Endothelial cell of umbilical vein (primary cell): ENCODE measurements at places on chromosomes 4 and X. TPM values are rescaled to one million over a fixed set of nuclear protein-coding genes. Genes with fewer than 3 reads are reported as not detected.

DNA sequence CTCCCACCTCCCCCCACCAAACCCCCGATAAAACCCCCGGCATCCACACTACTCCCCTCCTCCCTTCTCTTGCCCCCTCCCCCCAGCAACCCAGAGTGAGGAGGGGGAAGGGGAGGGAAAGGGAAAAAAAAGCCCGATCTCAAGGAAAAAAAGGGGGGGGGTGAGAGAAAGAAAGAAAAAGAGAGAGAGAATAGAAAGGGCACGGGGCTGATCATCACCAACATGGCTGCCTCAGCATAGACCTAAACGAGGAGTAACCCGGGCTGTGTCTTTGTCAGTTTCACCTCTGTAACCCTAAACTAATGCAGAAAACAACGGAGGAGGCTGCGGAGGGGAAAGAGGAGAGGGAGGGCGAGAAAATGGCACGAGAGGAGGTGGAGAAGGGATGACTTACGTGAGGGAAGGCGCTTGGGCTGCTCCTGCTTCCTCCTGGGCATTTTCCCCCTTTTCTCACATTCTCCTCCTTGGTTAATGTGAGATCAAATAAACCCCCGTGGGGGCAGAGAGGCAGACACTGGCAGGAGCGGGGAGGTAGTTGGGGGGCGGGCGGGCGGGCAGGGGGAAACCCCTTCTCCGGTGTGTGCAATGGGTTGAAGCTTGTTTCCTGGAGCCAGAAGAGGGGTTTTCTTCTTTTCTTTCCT, 532 bp downstream of the ZNF827 start:
- peak; percentile 51 for DNase-seq

- no peak for DNase-seq
Observed at GRCh38 chr4:57184378-57185029, 74.3 kb upstream of the IGFBP7 start.

GRCh38 chr4:143421609-143422008, 84.9 kb downstream of the GAB1 start:
- no peak for DNase-seq

DNA sequence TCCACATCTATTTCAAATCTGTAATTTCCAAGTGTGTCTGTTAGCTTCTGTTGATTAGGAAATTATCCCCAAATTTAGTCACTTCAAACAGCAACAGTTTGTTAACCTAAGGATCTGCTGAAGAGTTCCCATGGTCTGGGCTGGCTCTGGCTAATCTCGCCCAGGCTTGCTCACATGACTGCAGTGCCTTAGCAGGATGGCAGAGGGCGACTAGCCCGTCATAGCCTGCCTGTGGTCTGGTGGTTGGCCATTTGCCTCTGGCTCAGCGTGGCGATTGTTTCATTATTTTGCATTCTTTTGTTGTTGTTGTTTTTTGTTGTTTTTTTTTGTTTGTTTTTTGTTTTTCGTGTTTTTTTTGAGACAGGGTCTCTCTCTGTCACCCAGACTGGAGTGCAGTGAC, 264.0 kb downstream of the TRIML1 start:
- DNase-seq = no peak

GRCh38 chr4:122658818-122659295, 38.0 kb upstream of the IL21 start:
- DNase-seq = no peak

GRCh38 chr4:165537028-165537648, 158.3 kb downstream of the CPE start:
- DNase-seq = peak; percentile 83

Gene GPC3
- polyA plus RNA-seq = not detected in 2 replicates

DNA sequence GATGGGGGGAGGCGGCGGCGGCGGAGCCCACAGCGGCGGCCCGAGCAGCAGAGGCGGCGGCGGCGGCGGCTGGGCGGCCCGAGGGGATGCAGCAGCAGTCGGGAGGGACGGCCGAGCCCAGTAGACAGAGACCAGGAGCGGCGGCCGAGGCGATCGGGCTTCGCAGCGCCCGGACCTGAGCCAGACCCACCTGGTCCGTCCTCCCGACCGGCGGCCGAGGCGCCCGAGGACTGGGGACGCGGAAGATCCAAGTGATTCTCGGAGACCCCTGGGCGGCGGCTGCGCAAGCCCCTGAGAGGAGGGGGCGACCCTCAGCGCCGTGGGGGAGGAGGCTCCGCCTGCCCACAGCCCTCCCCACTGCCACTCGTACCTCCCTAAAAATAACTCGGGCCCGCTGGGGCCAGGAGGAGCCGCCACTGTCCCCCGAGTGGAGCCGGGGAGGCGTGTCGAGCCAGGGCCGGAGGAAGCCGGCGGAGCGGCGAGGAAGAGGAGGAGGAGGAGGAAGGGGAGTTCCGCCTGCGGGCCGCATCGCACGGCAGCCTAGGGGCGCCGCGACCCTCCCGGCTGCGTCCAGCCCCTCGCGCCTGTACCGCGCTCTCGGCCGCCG, 608 bp downstream of the RAPGEF2 start:
- peak; percentile 29 for DNase-seq

Gene TMEM31
- polyA plus RNA-seq = 0.19 TPM in 1 of 2 replicates, not detected in the other

Gene COL25A1
- 0.03 and 0.21 TPM in 2 replicates for polyA plus RNA-seq

GRCh38 chr4:109359040-109359646, 56.7 kb upstream of the COL25A1 start:
- peak; percentile 60 for DNase-seq

- peak; percentile 2 for DNase-seq
Observed at GRCh38 chr4:88418411-88418810, 38.5 kb upstream of the HERC5 start.

DNA sequence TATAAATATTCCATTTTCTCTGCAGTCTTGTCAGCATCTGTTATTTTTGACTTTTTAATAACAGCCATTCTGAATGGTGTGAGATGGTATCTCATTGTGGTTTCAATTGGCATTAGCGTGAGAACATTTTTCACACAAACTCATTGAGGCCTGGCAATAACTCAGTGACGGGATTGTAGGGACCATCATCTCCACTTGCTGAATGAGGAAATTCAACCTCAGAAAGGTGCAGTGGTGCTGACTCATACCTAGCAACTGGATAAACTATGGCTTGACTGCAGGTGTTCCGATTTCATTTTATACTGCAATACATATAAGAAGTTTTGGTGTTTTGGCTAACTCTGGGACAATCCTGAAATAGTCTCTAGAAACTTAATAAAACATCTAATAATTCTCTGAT, 88.3 kb upstream of the DDIT4L start:
- no peak for DNase-seq

Gene NRK
- polyA plus RNA-seq = 1.1 and 1.3 TPM in 2 replicates

DNA sequence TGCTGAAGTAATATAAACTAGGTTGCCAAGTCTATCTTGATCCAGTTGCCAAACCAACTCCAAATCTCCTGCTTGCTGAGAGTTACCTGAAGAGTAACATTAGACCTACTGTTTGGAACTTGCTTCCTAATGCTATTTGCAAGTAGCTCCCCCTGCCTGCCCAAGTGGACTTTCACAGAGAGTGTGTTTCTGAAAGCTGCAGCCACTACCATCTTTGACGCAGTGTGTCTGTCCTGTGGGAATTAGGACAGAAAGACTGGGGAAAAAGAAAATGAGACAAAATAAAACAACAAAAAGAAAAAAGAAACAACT, 195.0 kb upstream of the HS3ST1 start:
- DNase-seq = peak; percentile 45

DNA sequence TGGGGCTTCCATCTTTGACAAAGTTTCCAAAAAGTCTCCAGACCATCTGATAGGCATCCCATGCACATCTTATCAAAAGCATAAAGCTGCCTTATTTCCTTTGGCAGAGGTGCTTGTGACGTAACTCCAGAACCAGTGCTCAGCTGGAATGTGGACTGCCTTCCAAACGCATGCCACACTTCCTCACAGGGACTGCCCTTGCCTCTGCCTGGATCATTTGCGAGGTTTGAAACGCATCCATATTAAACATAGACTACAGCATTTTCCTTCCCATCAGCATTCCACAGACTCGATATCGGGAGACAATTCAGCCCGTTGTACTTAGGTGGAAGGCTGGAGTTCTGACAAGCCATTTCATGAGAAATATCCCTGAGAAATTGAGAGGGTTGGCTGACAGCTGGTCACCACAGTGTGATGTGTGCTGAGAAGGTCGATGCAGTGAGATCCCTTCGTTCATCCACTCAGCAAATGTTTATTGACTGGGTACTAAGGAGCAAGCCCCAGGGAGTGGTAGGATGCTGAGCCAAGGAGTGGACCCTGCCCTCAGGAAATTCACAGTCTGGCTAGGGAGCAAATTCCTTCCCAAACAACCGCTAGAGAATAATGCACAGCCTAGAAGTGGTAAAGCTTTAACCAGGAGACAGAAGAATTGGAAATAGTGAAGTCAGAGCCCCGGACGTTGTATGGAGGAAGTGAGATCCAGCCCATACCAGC, 376.0 kb downstream of the BCOR start:
- peak; percentile 57 for DNase-seq
